ENCODE measurements at places on chromosomes 12 and 14.

- no peak for DNase-seq
Observed at GRCh38 chr12:4140581-4141301, 132.8 kb upstream of the CCND2 start.

DNA sequence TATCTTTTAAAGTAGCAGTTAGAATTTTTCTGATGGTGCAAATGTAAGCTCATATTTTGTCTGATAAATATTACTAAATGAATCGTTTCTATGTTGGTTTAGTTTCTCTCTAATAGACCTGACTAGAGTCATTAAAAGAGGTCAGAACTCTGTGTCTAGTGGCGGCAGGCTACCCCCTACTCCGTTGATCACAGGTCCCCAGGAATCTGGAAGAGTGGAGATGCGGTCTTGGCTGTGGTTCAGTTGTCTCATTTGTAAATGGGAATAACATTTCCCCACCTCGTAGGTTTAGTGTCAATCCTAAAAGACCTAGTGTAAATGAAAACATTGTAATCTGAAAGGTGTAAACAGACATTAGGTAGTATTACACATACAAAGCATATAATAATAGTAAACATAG, 4.7 kb upstream of the FOXJ2 start:
- DNase-seq = no peak

DNA sequence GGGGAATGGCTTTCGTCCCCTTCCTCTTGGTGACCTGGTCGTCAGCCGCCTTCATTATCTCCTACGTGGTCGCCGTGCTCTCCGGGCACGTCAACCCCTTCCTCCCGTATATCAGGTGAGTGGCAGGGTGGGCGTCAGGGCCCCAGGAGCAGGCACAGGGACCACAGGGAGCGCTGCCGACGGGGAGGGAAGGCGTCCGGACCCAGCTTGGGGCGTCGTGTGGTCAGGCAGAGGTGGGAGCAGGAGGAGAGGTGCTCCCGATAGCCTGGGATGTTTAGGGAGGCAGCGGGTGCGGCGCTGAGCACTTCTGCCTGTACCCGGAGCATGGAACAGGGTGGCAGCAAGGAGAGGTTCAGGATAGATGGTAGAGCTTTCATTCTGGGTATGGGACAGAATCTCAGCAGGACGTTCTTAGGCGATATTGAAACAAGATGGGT, 444 bp downstream of the DRAM1 start:
- DNase-seq = no peak

DNA sequence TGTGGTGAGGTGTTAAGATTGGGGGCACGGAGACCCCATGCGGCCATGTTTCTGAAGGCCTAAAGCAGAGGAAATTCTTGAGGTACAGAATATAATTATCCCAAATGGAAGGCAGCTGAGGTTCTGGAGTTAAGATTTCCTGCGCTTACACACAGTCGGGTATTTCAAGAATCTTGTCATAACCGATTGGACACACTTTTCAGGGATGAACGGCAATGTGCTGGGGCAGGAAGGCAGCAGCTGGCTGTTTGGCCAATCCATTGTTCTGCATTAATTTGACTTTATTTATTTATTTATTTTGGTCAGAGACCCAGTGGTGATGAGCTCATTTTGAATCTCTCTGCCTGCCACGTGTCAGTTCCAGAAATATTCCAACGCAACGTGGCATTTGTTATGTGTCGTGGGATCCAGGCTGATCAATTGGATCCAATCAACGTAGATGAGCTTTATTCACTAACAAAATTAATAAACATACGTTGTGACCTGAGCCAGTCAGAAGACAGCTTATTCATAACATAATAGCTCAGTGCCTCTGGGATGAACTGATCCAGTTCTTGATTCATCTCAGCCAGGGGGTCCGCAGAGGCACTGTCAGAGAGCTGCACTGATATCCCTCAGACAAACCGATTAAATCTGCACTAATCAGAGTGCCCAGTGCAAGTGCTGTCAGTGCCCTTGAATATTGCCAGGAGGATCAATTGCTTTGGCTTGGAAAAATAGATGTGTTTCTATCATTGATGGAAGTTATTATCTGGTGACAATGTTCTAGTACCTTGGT, 181.0 kb downstream of the KTN1 start:
- no peak for DNase-seq

GRCh38 chr12:104460041-104460719, 3.4 kb downstream of the CHST11 start:
- DNase-seq = no peak

- no peak for DNase-seq
Observed at GRCh38 chr12:123233505-123234308, 471 bp downstream of the MTRFR start.

DNA sequence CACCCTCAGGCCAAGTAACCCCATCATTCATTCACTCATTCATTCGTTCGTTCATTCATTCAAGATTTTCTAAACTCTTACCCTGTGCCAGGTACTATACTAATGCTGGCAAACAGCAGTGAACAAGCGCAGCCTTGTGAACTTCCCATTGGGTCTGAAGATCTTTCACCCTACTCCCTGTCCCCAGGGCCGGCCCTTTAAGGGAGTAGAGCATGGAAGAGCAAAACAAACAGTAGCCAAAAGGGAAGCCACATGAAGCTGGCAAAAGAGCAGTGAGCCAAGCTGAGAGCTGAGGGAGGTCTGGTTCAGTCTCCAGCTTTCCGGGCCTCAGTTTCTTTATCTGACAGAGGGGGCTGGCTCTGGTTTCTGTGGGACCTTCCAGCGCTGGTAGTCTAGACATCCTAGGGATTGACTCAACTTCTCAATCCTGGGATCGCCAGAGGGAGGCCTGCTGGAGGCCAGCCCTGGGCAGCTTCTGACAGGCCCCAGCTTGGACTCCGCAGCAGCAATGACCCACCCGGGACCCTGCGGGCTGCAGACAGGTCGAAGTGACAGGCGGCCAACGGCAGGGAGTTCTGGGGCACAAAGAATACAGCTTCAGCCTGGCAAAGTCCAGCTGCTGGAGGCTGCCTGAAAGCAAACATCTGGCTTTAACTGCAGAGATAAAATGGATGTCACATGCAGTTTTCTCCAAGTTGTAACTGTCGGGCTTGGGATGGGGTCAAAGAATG, 27.1 kb downstream of the ACTN1 start:
- DNase-seq = no peak

DNA sequence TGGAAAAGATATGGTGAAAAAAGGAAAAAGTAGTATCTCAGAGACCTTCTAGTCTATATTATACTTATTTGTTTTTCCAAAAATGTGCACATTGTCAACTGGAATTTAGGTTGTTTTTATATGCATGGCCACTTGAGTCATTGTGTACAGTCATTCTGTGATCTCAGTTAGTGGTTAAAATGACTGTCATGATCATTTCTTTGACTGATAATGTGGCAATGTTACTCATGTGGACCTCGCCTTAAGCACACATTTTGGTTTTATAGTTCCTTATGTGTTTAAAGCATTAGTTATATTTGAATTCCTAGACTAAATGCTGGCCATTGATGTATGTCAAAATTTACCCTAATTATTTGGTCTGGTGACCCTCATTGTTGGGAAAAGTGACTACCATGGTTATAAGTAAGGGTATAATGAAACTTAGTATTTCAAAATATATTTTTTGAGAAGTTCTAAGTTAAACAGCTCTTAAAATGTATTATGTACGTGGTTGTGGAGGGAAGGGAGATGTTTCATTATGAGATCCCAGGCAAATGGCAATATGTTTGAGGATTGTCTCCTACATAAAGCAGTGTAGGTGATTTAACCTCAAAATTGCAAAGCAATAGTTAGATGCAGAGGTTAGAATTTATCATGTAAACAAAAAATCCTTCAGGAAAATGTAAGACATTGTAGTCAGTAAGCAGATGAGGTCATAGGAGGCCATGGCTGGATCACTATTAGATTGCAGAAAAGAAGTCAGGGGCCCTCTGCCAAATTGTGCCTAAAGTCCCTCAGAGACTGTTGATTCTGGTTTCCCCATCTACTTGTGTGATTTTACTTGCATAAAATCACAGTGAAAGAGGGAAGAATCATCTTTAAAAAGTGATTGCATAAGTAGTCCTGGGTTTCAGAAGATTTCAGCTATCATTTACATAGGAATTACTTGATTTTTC, 17.5 kb downstream of the PNMA1 start:
- no peak for DNase-seq

DNA sequence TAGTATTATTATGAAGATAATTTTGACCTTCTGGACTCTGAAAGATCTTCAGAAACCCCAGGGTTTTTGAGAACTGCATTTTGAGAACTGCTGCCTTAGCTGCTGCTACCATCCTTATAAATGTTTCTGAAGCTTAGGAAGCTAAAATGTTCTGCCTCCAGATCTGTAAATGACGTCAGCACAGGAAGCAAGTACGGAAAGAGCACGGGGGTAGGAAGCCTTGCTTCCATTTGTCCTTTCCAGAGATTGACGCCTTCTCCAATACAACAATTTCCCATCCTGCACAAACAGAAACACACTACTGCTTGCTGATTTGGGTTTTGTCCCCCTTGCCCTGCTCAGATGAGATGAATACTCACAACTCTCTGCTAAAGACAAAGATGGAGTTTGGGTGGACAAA, 17.9 kb downstream of the RAD52 start:
- no peak for DNase-seq

DNA sequence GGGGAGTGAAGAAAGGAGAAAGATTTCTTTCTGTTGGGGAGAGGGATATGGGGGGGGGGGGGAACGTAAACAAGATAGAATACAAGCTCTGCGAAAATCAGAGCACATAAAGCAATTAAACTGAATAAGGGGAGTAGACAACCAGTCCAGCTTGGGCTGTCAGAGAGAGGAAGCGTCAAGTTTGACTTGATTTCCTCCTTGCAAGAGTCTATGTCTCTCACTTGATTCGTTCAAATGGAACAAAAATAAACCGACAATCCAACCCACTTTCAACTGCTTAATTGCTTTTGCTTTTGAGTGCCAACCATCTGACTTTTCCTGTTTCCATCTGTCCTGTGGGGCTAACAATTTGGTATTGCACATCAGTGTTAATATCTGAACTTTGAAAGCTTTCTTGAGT, 942 bp downstream of the SYT1 start:
- DNase-seq = no peak

GRCh38 chr12:113408756-113409298, 5.1 kb upstream of the SDS start:
- no peak for DNase-seq

GRCh38 chr12:30519535-30519934, 176.1 kb downstream of the IPO8 start:
- no peak for DNase-seq

GRCh38 chr12:70637303-70638085, at the start of gene PTPRB:
Gene PTPRB, minus strand, starts transcription at chr12:70637429. Its CDS starts 34 bp downstream, at chr12:70637395.
- DNase-seq = no peak

DNA sequence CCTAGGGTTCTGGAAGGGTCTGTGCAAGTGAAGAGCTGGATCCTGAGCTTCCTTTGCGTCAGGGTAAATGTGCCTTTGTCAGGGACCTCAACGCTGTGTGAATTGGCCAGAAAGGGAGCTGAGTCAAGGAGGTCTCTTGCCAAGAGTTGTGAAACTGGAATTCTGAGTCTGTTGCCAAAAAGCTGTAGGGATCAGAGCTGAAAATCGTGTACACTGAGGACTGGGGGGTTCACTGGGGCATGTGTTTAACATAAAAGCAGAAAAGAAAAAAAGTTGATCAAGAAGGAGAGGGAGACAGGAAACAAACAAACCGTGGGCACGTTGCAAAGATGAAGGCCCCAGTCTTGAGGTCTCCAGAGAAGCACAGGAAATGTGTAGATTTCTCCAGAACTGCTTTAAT, 1081.5 kb downstream of the VRK1 start:
- no peak for DNase-seq

GRCh38 chr12:61452076-61452475, 808.1 kb upstream of the USP15 start:
- no peak for DNase-seq

GRCh38 chr12:62016021-62016420, 244.2 kb upstream of the USP15 start:
- no peak for DNase-seq

GRCh38 chr14:76782115-76782884, 21.0 kb downstream of the VASH1 start:
- DNase-seq = no peak

DNA sequence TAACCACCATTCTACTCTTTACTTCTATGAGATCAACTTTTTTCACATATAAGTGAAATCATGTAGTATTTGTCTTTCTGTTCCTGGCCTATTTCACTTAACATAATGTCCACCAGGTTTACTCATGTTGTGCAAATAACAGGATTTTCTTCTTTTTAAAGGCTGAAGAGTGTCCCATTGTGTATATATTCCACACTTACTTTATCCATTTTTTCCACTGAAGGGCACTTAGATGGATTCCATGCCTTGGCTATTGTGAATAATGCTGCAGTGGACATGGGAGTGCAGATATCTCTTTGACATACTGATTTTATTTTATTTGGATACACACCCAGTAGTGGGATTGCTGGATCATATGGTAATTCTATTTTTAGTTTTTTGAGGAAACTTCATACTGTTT, 181.1 kb upstream of the HMGA2 start:
- no peak for DNase-seq

DNA sequence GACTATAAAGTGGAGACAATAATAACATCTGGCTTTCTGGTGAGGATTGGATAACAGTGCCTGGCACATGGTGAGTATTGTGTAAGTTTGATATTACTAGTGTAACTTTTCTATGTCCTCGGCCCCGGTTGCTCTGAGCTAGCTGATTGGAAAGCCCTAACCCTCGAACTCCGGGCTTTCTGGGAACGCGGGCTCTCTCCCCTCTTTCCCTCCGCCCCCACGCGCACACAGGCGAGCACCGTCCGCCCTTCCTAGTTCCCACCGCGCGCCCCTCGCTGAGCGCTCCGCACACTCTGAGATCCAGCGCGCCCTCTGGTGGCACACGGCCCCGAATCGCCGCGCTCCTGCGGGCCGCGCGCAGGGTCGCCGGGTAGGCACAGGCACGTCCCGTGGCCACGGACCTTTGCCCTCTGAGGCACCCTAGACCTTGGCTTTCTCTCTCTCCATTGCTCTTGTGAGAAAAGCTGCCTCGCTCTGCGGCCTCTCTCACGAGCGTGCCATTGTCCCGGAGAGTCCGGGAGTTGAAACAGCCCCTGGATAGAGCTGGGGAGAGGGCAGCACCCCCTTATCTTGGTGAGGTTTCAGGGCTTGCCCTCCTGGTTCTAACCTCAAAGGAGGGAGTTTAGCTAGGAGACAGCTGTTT, 23.2 kb upstream of the ESRRB start:
- DNase-seq = peak; percentile 58

DNA sequence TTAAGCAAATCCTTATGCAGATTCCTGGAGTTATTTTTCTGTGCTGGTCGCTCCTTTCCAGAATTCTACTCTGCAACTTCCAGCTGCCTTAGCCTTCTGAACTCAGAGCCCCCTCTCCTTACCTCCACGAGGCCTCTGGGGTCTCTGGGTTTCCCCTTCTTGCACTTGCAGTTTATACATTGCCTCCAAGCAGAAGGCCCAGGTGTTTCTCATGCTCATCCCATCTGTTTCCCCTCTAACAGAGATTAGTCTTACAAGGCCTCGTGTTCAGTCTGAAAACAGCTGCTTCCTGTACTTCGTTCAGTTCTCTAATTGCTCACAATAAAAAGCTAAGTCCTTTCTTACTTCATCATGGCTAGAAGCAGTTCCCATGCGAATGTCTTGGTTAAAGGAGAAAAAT, 134.4 kb upstream of the FGD4 start:
- no peak for DNase-seq

- no peak for DNase-seq
Observed at GRCh38 chr12:49863946-49864797, 21.3 kb upstream of the BCDIN3D start.
